ENCODE measurements at places on chromosomes 4 and X.

DNA sequence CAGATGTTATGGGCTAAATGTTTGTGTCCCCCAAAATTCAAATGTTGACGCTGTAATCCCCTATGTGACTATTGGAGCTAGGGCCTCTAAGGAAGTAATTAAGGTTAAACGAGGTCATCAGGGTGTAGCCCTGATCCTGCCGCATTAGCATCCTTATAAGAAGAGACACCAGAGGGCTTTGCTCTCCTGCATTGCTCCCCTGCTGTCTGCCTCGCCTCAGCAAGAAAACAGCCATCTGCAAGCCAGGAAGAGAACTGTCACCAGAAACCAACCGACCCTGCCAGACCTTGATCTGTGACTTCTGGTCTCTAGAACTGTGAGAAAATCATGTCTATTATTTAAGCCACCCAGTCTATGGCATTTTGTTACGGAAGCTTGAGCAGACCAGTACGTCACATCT is 331.9 kb downstream of the DCTD start:
- no peak for DNase-seq

DNA sequence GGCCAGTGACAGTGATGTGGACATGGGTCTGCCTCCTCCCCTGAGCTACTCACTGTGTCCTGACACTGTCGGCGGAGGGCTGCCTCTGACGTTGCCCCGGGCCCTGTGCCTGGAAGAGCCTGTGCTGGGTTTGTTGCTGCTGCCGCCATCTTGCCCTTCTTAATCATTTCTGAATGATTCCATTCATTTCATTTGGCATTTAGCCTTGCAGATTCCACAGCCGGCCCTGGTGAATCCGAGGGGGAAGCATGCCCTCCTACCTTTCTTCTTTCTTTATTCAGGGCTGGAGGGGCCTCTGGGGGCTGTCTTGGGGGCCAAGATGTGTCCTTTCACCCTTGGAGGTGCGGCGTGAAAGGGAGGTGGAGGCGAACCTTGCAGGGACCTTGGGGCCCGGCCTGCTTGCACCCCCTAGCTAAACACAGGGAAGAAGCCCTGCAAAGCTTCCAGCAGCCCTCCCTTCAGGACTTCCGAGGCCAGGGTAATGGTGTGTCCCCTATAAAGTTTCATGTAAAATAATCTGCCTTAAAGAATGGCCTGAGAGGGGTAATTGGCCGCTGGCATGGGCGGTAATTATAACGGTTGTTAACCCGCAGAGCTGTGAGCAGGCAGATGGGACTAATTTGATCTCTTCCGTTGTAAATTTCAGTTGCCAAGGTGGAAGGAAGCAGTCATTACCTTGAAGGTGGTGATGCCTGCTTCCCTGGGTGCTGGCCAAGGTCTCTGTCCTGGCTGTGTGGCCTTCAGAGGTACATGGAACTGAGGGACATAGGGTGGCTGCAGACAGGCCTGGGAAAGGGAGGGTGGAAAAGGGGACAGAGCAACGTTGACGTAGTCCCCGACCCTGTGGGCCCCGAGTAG is 92.3 kb downstream of the PSAPL1 start:
- no peak for DNase-seq

GRCh38 chr4:22637306-22637705 is 55.4 kb upstream of the GBA3 start:
- DNase-seq, result no peak

- no peak for DNase-seq
Measured at GRCh38 chr4:47945930-47946726, 31.7 kb upstream of the NFXL1 start.

Data from activated CD4-positive, alpha-beta T cell treated with anti-CD3 and anti-CD28 coated beads for 24 hours (primary cell).